ENCODE measurements at places on chromosomes 3 and 15.

- no peak for DNase-seq
Observed at GRCh38 chr15:75694241-75695182, 18.1 kb downstream of the CSPG4 start.

DNA sequence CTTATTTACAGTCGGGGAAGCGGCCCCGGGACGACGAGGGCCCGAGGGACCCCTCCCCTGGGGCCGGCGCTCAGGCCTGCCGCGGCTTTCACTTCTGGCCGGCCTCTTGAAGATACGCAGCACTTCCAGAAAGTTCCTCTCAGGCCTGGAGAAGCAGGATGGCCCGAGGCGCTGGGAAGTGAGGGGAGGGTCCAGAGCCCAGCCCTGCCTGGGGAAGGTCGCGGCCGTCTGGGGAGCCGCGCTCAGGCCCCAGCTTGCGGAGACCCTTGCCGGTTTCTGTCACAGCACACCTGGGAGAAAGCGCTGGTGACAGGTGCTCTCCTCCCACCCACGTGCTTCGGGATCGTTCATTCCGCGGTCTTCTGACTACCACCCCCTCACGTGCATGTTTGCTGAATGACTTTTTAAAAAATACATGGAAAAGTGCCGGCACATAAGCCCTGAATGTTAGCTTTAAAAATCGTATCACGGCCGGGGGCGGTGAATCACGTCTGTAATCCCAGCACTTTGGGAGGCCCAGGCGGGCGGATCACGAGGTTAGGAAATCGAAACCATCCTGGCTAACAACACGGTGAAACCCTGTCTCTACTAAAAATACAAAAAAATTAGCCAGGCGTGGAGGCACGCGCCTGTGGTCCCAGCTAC lies 727 bp upstream of the TM2D3 start:
- no peak for DNase-seq

- no peak for DNase-seq
Observed at GRCh38 chr15:98751767-98752166, 103.4 kb downstream of the IGF1R start.

DNA sequence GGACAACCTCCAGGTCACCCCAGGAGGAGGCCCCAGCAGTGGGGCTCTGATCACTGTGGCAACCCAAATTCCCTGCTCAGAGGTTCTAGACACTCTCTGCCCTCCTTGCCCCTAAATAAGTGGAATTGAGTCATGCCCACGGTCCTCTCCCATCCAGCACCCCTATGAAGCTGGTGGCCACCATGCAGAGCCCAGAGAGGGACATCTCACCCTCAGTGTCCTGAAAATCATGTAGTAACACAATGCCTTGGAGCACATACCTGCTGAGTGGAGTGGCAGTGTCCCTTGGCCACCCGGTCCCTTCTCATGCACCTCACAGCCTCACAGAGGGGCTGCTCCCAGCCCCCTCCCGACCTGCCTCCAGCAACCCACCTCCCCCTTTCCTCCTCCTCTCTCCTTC lies 114.3 kb upstream of the MEF2A start:
- DNase-seq: no peak

- no peak for DNase-seq
Observed at GRCh38 chr15:50798684-50799083, 33.2 kb upstream of the SPPL2A start.

GRCh38 chr3:167372138-167372537 lies 8.0 kb downstream of the ZBBX start:
- DNase-seq: no peak

GRCh38 chr15:57327985-57328471 lies 48.3 kb upstream of the CGNL1 start:
- no peak for DNase-seq

DNA sequence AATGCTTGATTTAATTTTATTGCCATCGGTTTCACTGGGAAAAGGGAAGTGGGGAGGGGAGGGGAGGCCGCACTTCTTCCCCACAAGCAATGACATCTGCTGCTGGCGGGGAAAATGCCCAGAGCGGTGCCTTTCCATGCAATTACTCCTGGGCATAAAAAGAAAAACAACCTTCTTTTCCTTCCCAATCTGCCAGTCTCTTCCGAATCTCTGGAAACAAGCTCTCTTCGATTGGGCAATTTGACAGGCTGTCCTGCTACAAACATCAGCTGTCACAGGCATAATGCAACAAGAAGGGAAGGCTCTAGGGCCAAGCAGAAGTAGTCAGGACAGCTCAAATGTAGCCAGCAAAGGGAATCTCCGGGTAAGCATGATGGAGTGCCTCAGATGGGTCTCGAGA lies 93.4 kb upstream of the STRIT1 start:
- no peak for DNase-seq

- DNase-seq: no peak
Observed at GRCh38 chr15:88983861-88984429, 70.8 kb upstream of the MFGE8 start.

DNA sequence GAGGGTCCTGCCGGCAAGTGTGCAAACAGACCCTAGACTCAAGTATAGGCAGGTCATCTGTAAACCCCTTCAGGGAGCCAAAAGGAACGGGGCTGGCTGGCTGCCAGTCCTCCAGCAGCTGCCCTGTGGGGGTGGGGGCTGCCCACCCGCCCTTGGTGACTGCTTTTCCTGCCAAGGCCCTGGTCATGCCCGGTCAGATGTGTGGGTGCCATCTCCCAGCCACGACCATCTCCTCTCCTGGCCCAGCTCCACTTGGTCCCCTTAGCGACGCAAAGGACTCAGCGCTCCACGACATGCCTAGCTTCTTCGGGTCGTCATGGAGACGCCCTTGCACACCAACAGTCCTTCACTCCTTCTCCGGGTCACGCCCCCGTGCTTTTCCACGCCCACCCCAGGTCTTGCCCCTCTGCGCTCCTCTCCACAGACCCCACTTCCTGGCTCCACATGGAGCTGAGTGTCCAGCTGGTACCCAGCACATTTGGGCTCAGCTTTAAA lies 2.4 kb downstream of the MUC4 start:
- no peak for DNase-seq

DNA sequence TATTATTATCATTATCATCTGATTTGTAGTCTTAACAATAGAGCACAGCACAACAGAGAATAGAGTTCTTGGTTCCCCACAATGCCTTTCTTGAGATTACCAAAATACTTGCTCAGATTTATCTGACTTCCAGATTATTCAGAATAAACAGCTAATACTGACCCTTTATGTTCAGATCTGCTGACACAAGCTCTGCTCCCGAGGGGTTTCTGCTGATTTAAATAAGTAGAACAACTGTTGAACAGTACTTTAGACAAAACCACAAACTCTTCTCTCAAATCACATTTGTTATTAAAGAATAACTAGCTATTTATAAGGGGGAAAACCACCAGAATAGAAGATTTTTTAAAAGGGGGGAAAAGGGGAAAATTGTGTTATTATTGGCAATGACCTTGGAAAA lies 380.2 kb upstream of the ATP11B start:
- no peak for DNase-seq

DNA sequence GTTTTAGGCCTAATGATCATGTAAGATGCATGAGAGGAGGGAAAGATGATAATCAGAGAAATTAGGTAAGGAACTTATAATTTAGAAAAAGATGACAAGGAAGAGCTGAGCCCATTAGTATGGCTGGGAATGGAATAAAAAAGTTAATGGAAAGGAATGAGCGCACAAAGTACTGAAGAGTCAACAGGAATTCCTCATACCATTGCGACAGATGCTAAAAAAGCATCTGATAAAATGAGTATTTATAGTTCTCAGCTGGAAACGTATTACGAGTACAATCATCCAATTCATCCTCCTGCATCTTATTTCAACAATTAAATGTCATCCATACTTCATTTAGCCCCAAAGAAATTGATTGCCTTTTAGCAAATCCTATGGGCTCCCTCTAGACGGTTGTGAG lies 58.9 kb downstream of the TMCC1 start:
- no peak for DNase-seq

- DNase-seq: no peak
Observed at GRCh38 chr15:35145336-35145735, 60.2 kb upstream of the NANOGP8 start.

- DNase-seq: no peak
Observed at GRCh38 chr3:10602769-10603768, 97.7 kb upstream of the ATP2B2 start.

DNA sequence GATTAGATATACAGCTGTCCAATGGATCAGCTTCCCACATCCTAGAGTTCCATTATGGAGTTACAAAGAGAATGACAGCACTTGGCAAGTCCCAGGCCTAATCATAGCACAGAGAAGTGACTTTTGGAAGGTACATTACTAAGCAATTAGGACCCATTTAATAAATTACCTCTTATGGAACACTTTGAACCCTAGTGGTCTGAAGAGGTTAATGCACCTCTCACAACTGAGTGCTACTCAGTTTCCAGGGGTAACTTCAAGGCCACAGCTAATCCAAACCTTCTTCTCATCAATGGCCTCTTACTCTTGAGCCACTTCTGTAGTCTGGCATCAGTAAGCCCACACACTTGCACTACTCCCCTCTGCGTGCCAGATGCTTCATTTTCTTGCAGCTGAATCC lies 34.9 kb upstream of the MEIS2 start:
- no peak for DNase-seq

Measured in GM18507 (cell line).